HS-27A (cell line): ENCODE measurements at places on chromosomes 7 and 10.

GRCh38 chr10:126204320-126204719 lies 184.0 kb downstream of the ADAM12 start:
- no peak for DNase-seq

GRCh38 chr10:109475711-109476421 lies 447.4 kb downstream of the XPNPEP1 start:
- no peak for DNase-seq

DNA sequence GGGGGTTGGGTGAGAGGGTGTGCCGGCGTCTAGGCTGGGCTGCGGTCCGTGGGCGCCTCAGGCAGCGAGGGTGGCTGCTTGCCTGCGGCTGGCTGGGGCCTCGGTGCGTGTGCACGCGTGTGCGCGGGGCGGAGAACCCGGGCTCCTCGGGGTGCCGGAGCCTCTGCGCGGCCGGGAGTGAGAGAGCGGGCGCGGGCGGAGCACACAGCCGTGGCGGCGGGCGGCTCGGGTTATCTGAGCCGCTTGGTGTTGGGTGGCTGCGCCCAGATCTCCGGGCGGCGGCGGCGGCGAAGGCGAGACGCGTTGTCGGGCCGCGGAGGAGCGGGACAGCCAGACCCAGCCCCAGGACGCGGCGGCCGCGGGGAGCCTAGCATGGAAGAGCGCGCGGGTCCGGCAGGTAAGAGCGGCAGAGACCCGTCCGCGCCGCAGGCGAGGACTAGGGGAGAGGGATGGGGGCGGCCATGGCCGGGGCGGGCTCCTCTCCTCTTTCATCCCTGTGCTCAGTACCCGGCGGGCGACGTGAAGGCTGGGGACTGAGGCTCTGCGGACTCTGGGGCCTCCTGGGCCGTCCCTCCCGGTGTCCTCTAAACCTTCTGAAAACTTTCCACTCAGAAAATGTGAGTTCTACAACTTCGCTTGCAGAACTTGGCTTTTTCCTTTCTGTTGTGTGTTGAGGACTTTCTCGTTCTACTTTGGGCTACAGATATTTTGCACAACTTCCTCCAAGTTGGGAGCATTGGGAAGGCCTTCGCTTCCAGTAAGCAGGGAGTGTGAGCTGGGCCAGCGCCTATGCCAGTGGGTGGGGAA lies 9.8 kb upstream of the PAX2 start:
- DNase-seq: no peak

DNA sequence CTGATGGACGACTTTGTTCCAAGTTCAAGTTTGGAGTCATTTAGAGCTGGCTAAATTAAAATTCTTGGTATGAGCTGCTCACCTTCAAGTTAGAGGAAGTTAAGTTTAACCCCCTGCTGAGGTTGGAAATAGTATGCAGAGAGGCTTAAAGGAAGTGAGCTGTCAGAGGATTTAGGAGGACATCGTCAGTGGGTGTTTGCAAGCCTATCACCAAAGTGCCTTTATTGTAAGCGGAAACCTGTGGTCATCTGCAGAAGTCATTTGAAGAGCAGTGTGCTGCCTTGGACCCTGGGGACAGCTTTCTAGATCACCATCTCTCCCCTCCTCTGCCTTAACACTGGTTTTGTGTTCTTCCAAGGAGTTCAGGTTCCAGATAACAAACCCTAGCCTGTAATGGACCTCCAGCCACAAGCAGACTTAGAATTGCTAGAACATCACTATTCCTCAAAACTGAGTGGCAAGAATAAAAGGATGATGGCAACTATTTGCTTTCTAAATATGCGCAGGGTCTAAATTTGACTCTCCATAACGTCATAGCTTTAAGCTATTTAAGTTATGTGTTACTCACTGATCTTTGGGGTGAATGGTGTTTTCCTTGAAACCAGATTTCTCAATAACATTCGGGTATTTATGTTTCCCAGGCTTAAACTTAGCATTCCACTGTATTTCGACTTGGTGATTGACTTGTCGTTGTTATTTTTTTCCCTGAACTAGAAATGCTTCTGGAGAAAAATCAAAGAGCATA lies 93.4 kb downstream of the SLC39A12 start:
- DNase-seq: peak; percentile 35

- no peak for DNase-seq
Measured at GRCh38 chr7:151978616-151979015, 22.4 kb downstream of the GALNTL5 start.

GRCh38 chr7:17559388-17559787 lies 260.9 kb downstream of the AHR start:
- DNase-seq: no peak

GRCh38 chr7:157793973-157794745 lies 457.4 kb downstream of the DNAJB6 start:
- no peak for DNase-seq

- DNase-seq: no peak
Measured at GRCh38 chr7:1858435-1859265, 188.6 kb downstream of the ELFN1 start.

DNA sequence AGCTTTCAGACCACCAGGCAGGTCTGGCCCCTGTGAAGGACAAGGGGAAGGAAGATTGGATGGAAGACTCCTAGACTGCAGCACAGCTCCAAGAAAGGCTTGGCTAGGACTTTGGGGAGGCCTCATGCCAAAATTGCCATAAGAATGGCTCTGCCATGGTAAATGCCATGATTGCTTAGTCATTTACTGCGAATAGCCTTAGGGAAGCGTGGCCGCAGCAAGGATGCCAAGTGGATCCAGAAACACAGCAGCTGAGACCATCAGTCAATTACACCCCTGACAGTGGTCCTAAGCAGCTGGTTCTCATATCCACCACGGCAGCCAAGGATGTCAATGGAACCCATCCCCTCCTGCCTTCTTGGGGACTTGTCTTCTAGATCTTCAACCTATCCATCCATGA lies 88.2 kb upstream of the AUTS2 start:
- DNase-seq: no peak

DNA sequence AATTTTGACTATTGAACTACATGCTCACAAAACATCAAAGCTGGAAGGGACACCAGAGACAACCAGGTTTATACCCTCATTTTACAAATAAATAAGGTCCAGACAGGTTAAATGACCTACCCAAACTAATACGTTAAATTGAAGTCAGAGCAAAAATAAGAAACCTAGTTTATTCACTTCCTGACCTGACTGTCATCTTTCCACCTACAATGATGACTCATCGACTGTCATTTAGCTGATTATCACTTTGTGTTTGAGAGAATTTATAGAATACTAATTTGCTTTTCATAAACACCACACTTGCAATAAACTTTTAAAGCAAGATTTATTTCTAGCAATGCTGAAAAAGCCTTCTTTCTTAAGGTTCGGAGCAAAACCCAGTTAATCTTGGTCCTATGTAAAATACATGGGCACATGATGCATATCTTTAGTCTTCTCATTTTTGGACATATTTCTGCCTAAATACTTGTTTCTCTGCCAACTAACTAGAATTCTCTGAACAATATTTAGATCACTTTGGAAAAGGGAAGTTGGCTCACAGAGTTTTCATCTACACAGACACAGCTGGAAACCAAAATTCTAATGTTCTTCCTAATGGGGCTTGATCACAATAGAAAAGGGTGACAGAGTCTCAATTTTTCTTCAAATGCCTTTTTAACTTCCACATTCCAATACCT lies 16.7 kb upstream of the LRRN3 start:
- DNase-seq: no peak
